Activated naive CD8-positive, alpha-beta T cell treated with anti-CD3 and anti-CD28 coated beads, Interleukin-2, amount 50 U/mL, for 16 hours (primary cell): ENCODE measurements at places on chromosomes 4 and X.
A peak's percentile ranks its signal among the peaks of the same experiment; 100 is the strongest.

GRCh38 chrX:2841537-2841936 is 12.8 kb downstream of the GYG2 start:
- DNase-seq = no peak

- DNase-seq = no peak
These were observed 338.7 kb upstream of the GATB start for GRCh38 chr4:152099555-152099954.

DNA sequence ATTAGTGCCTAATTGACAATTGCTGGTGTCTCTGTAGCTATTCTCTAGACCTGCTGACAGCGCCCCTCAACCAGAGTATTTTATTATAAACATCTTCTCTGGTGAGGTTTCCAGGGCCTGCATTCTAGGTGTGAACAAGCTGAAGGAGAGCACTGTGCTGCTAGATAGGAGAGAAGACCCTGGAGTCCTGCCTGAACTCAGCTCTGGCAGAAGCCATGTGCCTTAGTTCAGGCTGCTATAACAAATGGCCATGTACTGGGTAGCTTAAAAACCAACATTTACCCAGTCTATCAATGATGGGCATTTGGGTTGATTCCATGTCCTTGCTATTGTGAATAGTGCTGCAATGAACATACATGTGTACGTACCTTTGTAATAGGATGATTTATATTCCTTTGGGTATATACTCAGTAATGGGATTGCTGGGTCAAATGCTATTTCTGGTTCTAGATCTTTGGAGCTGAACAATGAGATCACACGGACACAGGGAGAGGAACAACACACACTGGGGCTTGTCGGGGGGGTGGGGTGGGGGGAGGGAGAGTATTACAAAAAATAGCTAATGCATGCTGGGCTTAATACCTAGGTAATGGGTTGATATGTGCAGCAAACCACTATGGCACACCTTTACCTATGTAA is 185.5 kb upstream of the CPEB2 start:
- no peak for DNase-seq

DNA sequence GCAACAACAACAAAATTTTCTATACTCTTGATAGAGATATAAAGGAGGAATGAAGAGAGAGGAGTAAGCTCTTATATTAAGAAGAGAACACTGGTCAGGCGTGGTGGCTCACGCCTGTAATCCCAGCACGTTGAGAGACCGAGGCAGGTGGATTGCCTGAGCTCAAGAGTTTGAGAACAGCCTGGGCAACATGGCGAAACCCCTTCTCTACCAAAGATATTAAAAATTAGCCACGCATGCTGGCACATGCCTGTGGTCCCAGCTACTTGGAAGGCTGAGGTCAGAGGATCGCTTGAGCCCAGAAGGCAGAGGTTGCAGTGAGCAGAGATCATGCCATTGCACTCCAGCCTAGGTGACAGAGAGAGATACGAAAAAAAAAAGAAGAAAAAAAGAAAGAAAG is 102.4 kb downstream of the TEX11 start:
- DNase-seq = no peak

DNA sequence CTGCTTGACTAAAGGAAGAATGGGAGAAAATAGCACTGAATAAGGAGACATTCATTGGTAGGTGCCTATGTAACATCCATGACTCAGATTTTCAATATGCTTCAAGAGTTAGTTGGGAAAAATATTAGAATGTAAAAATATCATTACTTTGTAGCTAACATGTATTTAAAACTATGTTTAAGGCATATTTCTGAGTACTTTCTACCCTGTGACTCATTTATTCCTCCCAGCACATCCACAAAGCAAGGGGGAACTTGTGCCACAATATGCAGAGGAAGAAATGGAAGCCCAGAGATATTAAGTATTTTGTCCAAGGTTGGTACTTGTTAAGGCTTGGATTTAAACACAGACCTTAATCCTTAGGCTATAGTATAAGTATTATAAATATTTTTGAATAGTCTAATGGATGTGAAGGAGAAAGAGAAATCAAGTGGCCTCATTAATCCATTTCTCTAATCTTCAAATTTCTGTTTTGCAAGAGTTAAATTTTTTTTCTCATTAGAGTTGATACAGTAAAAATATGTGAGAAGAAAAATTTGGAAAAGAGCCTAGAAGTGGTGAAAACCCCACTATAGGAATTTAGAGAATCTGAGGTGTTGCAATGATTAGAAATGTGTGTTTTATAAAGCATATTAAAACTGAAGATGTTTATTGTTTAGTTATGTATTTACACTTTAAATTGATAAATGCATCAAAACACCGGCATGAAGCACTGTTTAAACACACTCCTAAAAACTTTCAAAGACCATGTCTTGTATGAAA is 149.3 kb upstream of the GYPA start:
- DNase-seq = no peak

DNA sequence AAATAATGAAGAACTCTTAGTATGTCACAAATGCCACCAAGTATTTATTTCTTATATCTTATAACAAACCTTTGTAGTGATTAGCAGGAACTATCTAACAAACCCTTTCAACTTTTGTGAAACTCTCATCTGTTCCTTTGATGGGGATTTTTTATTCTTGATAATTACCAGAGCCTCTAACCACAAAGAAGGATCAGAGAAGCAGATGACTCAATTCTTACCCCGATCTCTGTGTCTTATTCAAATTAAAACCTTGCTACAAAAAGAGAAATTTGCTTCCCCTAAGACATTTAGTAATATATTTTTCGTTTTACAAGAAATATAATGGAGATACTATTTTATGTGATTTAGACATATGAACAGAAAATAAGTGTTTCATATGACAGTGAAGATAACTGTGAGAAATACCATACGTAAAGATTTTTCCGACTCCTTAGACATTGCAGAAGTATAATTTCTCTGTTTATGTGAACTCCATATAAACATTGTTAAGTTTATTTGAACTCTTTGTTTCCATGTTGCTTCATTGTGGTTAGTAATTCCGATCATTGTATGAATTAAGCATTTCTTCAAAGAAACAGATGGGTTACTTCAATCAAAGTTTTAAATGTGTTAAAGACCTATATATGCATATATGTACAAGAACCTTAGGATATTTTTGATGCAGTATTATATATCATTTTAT is 205.4 kb downstream of the CFAP299 start:
- no peak for DNase-seq

GRCh38 chr4:94038195-94038594 is 169.5 kb upstream of the SMARCAD1 start:
- DNase-seq = no peak

DNA sequence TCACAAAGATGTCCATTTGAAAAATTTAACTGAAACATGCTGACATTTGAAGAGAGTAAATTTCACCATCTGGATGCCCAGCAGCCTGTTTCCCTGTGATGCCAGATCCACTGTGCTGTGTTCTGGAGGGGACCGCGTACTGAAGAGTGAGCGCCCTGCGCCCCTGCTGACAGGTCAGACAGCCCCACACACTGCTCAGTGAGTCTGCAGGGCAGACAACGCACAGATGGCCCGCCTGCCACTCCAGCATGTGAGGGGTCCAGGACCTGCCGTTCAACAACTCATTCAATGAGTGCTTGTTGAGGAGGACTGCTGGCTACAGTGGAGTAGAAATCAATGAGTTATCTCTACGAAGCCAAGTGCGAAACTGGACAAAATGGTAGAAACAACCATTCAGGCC is 49.2 kb downstream of the FGFRL1 start:
- no peak for DNase-seq

- DNase-seq = no peak
These were observed 33.1 kb downstream of the FTHL17 start for GRCh38 chrX:31038575-31039326.

GRCh38 chr4:56222514-56222913 is 164.8 kb downstream of the AASDH start:
- no peak for DNase-seq

GRCh38 chr4:184751585-184751956 is 17.7 kb upstream of the CENPU start:
- no peak for DNase-seq

- no peak for DNase-seq
These were observed 198.3 kb upstream of the GYPA start for GRCh38 chr4:144338834-144339233.

DNA sequence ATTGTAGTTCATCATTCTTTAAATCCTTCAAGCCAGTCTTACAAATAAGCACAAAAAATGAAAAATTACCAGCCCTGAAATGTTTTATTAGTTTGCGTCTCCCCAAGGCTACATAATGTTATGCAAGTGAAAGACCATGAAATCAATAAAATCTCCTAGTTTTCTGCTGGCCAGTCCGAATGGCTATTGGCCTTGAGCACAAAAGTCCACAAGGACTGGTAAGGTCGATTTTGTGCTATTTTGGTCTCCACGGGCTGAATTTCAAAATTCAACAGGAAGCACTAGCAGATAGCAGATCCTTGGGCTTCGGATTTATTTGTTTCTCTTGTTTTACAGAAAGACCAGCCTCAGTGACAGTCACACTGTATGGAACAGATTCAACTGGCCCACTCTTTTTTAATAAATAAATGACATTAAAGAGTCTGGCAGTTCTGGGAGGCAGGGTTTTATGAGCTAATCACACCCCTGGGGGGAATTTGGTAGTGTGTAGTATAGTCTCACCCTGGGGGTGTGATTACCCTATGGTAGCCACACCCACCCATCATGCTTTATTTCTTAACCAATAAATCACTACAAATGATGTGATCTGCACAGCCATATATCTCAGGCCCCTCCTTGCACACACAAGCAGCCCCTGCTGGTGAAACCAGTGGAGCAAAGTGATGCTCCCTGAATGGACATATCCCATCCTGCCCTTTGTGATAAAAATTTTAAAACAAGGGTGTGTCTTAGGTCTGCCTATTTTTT is 51.1 kb upstream of the TMEM33 start:
- no peak for DNase-seq

GRCh38 chr4:6391852-6392188 is 80.6 kb downstream of the PPP2R2C start:
- no peak for DNase-seq

DNA sequence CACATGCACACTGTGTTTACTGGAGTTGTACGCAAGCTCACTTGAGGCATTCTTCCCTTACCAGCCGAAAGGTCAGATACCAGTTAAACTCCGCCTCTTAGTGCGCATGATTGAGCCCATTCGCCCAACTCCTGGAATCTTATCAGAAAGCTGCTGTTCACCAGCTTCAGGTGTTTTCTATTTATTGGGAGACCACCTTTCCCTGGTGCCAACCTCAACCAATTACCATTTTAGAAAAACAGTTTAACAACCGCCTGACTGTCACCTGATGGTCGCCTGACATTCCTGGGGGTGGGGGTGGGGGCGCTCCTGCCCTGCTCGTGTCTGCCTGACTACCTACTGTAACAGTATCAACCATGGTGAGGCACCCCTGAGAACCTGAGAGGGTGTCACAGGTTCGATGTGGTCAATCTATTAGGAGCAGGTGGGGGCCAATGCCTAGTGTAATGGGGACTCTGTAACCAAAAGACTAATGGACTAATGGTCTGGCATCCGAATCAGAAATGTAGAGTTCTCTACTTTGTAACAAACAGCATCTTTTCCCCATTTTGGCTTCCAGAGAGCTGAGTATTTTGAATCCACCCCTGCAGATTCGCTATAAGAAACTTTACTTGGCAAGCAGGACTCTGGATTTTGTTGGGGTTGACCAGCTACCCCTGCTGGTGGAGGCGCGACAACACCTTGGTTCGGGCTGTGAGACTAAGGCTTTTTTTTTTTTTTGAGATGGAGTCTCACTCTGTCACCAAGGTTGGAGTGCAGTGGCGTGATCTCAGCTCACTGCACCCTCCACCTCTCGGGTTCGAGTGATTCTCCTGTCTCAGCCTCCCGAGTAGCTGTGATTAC is 58.2 kb upstream of the ZNF157 start:
- DNase-seq = peak; percentile 6

GRCh38 chrX:41302370-41302769 is 31.6 kb upstream of the DDX3X start:
- no peak for DNase-seq

DNA sequence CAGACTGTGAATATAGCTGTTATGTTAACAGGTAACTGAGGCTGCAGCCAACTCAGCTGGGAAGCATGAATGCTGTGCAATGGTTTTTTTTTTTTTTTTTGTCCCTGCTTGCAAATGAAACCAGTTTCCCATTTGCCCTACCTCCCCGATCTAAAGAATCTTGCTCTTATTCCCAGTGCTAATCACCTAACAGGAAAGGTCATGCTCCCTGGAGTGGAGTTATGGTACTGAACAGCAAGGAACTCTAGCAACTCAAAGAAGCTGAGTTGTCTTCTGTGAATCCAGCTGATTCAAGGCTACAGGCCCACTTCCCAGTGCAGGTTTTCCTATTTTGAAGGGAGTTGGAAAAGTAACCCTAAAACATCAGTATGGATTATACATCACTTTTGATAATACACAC is 52.1 kb downstream of the HTR2C start:
- DNase-seq = no peak

GRCh38 chr4:164753873-164754488 is at the start of gene SMIM31:
TSS of gene SMIM31 (plus strand) at chr4:164754131. CDS start at chr4:164770444, 16,313 bp downstream.
- no peak for DNase-seq

GRCh38 chr4:147440442-147440841 is 40.5 kb upstream of the EDNRA start:
- DNase-seq = no peak

DNA sequence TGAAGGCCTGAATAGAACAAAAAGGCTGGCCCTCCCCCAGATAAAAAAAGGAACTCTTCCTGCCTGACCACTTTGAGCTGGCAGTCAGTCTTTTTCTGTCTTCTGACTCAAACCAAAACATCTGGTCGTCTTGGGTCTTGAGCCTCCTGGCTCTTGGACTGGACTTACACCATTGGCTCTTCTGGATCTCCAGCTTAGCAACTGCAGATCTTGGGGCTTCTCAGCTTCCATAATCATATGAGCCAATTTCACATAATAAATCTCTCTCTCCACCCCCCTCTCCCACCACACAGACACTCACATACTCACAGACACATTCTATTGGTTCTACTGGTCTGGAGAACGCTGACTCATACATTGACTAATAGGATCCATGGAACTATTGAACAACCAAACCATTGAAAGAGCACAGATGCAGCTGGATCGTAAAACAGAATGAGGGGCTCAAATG is 15.6 kb upstream of the CWH43 start:
- no peak for DNase-seq

DNA sequence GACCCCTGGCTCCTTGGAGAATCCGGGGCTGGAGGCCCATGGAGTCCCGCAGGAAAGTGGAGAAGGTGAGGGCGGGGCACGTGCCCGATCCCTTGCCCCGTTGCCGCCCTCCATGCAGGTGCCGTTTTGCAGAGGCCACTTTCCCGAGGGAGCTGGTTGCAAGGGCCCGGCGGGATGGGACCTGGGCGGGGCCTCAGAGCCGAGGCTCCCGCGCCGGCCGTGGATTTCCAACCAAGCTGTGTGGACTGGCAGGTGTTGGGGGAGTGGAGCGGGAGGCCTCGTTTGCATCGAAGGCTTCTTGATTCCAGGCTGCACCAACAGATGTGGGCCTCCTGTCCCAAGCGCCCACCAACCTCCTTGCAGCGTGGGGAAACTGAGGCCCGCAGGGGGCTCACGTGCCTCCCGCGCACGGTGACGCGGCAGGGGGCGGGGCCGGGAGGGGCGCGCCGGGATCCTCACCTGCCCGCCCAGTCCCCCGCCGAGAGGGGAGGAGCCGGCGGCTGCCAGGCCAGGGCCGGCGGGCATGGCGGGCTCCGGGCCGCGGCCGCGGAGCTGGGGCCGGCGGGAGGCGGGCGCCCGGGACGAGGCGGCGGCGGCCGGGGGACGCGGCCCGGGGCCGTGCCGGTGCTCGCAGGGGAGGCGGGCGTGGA is 24.9 kb downstream of the SH3BP2 start:
- DNase-seq = no peak

GRCh38 chr4:48629458-48629857 is 139.4 kb downstream of the ZAR1 start:
- DNase-seq = no peak
